Lung microvascular endothelial cell (primary cell): ENCODE measurements at places on chromosomes 11 and 22.

DNA sequence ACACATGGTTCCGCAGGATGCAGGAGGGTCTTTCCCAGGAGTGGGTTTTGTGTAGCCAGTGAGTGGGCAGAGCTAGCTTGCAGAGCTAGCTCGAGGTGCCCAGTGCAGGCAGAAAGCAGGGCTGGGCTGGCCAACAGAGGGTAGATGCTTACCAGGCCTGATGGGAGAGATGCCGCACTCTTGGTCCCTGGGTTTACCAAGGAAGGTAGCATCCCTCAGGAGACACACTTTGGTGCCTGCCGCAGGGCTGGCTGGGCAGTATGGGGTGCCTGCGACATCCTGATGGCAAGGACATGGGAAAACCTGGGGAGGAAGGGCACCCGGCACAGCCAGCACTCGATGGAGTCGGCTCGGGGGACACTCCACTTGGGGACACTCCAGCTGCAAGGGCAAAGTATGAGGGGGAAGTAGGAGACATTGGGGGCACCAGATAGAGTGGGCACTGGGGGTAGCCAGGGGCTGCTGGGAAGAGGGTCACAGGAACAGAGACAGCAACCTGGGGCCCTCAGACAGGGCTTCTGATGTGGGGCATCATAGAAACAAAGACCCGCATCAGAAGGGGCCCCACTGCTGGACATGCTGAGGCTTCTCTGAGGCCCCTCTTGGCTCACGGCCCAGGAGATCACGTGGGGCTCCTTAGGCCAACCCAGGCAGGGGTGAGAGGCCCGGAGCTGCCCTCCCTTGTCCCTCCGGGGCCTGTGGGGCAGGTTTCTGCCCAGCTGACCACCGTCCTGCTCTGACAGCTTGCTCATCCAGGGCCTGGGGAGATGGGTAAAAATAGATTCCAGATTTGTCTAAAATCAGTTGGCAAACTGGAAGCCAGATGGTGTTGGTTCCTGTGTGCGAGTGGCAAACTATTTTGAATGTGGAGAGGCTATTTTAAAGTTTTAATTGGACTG is 89.8 kb downstream of the MORC2 start:
- DNase-seq, result no peak

- DNase-seq, result no peak
Observed at GRCh38 chr11:99424313-99425084, 403.8 kb downstream of the CNTN5 start.

DNA sequence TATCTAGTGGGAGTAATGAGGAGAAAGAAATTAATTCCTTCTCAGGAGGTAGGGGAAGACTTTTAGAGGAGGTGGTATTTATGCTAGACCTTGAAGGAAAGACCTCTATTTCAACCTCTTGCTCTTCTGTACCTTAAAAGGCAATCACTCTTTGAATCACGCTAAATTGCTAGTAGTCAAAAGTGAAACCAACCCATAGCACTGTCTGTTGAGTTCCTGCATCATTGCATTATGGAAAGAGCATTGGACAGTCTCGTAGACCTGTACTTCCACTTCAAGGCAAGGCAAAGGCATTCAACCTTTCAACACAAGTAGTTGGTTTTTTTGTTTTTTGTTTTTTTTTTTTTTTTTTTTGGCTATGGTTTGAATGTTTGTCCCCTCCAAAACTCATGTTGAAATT is 770.4 kb downstream of the ETS1 start:
- no peak for DNase-seq

GRCh38 chr11:47377571-47378009 is 757 bp downstream of the SPI1 start:
- DNase-seq, result no peak

DNA sequence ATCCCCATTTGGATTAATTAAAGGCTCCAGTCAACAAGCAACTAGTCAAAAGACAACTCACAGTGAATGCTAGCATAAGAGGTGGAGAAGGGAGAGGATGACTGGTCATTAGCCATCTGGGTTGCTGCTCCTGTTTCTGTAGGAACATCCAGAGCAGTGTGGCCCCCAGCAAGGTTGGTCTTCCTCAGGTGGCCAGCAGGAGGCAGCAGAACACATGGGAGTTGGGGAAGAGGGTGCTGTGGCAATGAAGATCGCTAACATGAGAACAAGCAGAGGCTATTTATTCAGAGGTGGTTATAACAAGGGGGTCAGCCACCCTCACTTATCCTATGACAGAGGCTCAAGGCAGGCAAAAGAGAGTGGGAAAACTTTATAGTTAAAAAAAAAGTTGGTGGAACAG is 21.3 kb downstream of the IZUMO1R start:
- peak; percentile 61 for DNase-seq

DNA sequence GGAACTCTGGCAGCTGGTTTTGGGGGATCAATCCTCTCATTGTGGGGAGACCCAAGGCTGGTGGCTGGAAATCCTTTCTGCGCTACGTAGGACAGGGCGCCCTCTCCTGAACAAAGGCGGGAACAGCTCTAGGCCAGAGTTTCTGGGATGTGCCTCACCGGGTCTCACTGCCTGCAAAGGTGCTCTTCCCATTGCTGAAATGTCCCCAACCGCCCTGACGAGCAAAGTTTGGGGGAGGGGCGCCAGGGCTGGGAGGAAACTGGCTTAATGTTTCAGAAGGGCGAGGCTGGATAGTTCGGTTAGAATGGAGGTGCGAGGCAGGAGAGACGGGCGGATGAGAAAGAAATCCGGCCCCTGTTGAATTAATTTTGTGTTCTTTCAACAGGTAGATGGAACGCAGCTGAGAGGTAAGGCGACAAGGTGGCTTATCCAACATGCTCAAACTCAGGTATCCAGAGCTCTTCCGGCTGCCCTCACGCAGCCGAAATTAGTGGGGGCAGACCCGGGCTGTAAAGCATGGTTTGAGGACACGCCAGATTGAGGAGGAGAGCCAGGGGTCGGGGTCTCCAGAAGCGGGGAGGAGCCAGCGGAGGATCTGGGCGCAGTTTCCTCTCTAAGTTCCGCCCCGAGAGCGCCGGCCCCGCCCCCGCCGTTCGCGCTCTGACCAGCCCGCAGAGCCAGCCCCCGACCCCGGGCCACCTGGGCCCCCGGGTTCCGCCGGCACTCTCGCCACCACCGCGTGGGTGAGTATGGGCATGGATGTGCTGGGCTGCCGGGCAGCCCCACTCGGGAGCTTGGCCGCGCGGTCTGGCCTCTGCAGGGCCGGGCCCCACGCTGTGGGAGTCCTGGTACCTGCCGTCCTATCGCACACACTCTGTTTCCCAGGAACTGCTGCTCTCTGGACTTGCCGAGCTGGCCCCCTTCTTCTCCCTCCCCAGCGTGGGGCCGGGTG is at the start of gene PGAP2:
TSS of gene PGAP2 (plus strand) at position 652 of the 952 bp plus-strand sequence. CDS start 2,700 bp downstream, outside the sequence.
- peak; percentile 55 for DNase-seq
